ENCODE measurements at places on chromosomes 2 and 18.

DNA sequence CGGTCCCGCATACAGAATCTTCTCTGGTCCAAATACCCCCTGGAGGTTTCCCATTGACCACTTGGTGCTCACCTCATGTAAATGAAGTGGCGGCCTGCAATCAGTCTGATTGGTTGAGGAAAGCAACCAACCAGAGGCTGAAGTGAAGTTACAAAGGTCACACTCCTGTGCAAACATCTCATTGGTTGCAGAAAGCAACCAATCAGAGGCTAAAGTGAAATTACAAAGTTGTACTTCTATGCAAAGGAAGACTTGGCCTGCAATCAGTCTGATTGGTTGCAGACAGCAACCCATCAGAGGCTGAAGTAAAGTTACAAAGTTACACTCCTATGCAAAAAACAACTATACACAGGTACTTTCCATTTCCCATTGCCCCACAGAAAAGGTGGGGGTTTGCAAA, 2.5 kb upstream of the SP100 start:
- DNase-seq, result peak; percentile 72

GRCh38 chr2:155381436-155381835, 682.9 kb downstream of the KCNJ3 start:
- DNase-seq, result no peak

DNA sequence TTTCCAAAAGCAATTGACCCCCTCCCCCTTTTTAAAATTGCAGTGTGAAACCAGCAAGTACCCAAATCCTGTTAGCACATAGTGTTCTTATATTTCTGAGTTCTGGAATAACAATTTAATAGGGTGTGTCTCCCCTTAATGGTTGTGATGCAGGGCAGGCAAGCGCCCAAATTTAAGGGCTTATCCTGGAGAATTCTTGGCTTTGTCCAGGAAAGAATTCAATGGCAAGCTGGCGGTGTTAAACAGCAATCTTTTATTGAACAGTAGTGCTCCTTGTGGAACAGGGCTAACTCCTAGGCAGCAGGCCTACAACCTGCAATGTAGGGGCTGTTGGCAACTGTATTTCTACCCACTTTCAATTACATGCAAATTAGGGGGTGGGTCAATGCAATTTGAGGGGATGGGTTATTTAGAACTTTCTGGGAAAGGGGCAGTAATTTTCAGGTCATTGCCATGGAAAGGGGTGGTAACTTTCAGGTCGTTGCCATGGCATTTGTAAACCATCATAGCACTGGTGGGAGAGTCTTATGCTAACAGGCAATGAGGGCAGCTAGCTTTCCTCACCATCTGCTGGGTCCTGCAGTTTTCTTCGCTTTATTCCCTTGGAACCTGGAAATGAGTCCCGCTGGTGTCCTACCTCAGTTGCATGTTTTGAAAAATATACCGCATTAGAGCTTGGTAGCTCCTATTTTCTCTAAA, 149.0 kb upstream of the KCTD1 start:
- no peak for DNase-seq

DNA sequence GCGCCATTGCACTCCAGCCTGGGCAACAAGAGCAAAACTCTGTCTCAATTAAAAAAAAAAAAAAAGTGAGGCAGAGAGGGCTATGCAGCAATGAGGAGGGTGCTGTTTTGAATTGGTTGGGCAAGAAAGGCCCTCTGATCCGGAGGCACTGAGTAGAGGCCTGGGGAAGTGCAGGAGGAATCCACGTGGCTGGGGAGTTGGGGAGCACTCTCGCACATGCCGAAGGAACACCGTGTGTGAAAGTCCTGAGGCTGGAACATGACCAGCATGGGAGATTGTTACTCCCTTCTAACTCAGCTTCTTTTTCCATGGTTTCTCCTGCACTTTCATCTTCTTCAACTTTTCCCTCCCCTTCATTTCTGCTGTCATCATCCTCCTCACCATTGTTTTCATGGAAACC, 347.9 kb upstream of the HS6ST1 start:
- no peak for DNase-seq

- DNase-seq, result no peak
These were observed 117.9 kb downstream of the SPHKAP start for GRCh38 chr2:228063558-228063957.

DNA sequence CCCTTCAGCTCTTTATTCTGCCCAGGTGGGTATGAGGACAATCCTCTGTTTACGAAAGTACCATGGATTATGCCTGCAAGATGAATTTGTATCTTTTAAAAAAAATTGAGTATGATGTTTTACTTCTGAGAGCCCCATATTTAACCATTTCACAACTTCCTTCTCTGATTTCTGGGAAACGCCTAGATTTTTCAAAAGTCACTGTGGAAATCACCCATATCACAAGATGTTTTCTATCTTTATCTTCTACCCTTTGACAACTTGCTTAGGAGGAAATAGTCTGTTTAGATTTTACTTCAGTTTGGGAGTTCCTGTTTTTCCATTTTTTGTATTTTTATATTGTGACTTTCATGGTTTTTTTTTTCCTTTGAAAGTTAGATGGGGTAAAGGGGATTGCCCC, 53.0 kb downstream of the ICOS start:
- DNase-seq, result no peak

- no peak for DNase-seq
These were observed 62.6 kb downstream of the ITGB6 start for GRCh38 chr2:160137464-160137863.

GRCh38 chr2:188326290-188326668, 34.6 kb downstream of the GULP1 start:
- no peak for DNase-seq

DNA sequence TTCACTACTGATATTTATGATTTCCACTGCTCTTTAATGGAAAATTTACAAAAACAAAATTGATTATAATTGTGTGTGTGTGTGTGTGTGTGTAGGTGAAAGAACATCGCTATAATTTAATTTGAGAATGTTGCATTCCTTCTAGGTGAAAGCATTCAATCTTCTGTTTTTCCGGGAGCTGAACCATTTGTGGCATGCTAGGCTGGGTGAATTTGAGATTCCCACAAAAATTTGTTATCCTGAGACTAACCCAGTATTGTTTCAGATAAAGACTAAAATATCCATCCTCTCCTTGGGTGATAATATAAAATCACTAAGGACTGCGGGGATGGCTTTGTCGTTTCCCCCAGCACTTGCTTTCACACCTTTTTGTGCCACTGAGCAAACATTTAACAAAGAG, 911.2 kb upstream of the PIK3C3 start:
- no peak for DNase-seq

DNA sequence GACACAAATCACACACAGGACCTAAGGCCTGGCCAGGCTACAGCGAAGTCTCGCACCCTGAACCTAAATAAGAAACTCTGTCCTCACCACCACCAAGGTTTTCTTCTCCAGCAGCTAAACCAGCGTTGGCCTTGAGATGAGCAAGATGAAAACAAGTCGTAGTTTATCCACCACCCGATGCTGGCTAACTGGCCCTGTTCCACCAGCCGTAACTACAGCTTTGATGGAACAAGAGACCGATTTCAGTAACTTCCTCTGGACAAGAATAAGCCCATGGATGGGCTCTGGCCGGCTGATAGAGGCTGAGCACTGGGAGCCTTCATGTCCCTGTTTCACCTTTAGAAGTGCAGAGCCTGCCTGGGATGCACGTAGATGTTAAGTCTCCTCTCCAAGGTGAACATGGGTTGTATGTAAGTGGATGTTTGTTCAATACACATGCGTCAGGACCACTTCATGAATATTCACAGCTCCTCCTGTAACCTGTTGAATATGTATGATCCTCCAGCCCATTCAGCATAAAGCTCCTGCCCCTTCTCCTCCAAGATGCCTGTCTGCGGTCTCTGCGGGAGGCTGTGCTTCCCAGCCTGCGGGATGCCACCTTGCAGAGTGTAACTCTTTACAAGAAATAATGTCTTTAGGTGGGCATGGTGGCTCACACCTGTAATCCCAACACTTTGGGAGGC, 24.2 kb downstream of the ADI1 start:
- no peak for DNase-seq

GRCh38 chr2:131408778-131409177, 44.8 kb upstream of the RAB6D start:
- DNase-seq, result no peak

Data from T-helper 2 cell (primary cell).